Stimulated activated CD8-positive, alpha-beta memory T cell treated with anti-CD3 and anti-CD28 coated beads, Interleukin-12 subunit alpha, Interleukin-12 subunit beta, amount 100 ng/mL, for 1 hour (primary cell): ENCODE measurements at places on chromosomes 6 and 20.

GRCh38 chr20:47543006-47543431 is 41.3 kb downstream of the NCOA3 start:
- no peak for DNase-seq

GRCh38 chr6:125913864-125914351 is 42.7 kb upstream of the HINT3 start:
- DNase-seq: no peak

- no peak for DNase-seq
Observed at GRCh38 chr20:62679978-62680589, 28.6 kb upstream of the NTSR1 start.

DNA sequence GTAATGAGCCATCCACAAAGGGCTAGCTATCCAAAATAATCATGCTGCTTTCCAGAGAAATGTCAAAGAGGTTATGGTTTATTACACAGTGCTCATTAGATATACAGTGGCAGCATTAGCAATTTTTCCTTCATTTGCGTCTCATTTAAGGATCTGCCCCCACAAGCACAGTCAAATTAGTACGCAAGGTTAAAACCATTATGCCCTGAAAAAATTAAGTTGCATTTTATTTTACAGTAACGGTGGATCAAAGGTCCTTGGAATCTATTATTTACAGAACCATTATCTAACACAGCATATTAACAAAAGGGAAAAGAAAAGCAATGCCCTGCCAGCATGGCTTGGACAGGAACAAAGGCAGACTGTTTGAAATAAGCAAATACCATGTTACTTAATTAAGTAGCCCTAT is 144.8 kb downstream of the PDSS2 start:
- DNase-seq: no peak

GRCh38 chr6:119109654-119110325 is 31.3 kb upstream of the FAM184A start:
- DNase-seq: no peak

DNA sequence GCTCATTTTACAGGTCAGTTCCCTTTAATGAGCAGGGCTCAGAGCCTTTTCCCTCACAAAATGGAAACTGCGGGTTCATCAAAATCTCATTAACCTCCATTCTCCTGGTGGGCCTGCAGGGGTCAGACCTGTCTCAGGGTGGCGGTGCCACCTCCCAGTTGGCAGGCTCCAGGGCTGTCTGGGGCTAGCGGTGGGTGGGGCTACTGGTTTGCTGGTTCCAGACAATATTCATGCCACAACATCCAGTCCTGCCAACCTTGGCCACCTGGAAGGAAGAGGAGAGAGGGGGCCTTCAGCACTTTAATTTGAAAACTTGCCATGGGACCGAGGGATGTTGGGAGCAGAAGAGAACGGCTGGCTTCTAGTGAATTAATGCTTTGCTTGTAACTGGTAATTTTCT is 41.9 kb upstream of the CTNNBL1 start:
- DNase-seq: no peak

GRCh38 chr20:62289898-62290297 is 12.9 kb upstream of the ADRM1 start:
- DNase-seq: no peak

DNA sequence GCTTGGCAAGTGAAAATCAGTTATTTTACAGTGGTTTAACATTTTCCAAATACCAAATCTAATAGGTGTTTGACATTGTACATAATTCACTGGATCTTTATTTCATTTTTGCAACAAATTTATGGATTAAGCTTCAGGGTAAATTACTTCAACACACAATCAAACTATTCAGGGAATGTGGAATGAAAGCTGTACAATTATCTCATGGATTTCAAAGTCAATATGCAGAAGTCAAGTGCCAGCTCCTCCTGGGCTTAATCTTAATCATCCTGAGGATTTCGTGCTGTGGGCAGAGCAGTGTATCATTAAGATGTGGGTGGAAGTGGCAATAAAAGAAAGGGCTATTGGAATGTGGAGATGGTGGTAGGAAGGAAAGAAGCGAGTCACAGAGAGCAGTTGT is 548.8 kb downstream of the COL12A1 start:
- no peak for DNase-seq

GRCh38 chr20:4685923-4686221 is 35.8 kb upstream of the PRND start:
- no peak for DNase-seq

DNA sequence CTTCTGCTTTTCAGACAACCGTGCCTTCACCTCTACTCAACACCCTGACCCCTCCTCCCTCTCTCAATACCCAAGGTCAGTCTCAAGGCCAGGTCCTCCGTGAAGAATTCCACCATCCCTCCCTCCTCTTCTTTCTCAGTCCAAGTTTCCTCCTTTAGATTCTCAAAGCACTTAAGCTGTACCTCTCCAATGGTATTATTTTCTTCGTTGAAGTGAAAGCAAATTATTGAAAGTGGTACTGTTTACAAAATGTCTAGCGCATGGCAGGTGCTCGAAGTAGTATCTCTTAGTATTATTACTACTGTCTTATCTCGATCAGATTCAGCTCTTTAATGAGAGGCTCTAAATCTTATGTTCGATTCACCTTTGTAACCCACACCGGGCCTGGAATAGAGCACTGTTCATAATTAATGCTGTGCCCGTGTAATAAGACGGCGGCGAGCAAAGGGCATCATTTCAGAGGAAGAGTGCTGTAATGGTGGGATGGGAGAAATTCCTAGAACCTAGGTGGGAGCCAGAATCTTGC is 593 bp upstream of the RALGAPB start:
- DNase-seq: no peak

GRCh38 chr6:112258642-112259336 is 4.4 kb upstream of the LAMA4 start:
- no peak for DNase-seq

DNA sequence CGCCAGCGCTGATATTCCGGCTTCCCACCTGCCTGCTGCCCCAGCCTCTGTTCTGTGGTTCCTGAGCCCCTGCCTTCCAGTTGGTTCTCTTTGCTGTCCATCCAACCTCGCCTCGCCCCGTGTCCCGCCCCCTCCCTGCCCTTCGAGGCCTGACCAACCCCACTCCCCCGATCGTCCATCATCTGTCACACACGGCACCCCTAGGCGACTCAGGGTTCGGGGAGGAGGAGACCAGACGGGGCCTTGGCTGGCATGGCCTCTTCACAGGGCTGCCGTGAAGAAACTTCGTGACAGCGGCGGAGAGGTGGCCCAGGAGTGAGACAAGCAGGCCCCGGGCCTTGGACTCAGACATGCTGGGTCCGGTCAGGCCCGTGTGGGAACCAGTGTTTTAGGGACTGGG is 226.1 kb downstream of the QKI start:
- DNase-seq: no peak

- no peak for DNase-seq
Observed at GRCh38 chr6:33670971-33671743, 40.3 kb downstream of the UQCC2 start.

DNA sequence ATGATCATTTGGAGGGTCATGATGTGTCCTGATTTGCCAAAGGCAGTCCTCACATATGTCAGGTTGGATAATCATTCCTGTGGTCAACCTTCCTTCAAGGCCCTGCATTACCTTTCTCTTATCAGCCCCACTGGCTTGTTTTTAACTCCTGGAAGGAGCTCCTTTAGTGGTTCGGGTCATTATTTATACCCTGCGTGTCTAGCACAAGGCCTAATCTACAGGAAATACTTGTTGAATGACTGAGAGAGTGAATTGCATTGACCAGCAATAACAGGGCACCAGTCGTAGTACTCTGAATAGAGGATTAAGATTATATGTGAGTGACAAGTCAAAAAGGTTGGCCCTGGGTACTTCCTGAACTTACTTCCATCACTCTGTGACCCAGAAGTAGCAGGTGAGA is 4.5 kb downstream of the HIVEP2 start:
- DNase-seq: no peak

DNA sequence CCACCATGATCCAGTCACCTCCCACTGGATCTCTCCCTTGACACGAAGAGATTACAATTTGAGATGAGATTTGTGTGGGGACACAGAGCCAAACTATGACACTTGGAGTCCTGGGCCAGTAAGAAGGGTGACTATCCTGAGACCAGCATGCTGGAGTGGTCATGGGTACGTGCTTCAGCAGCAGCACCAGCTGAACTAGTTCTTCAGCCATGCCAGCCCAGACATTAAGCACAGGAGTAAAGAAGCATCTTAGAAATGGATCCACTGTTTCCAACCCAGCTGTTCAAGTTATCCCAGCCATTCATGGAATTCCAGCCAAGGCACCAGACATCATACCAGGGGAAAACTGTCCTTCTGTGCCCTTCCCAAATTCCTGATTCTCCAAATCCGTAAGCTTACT is 370.0 kb downstream of the MAFB start:
- no peak for DNase-seq

GRCh38 chr6:160337991-160338390 is 10.2 kb upstream of the SLC22A3 start:
- no peak for DNase-seq

GRCh38 chr20:8368670-8369069 is 236.6 kb downstream of the PLCB1 start:
- no peak for DNase-seq
